Activated CD8-positive, alpha-beta T cell treated with anti-CD3 and anti-CD28 coated beads for 36 hours (primary cell): ENCODE measurements at places on chromosomes 2 and 18.

DNA sequence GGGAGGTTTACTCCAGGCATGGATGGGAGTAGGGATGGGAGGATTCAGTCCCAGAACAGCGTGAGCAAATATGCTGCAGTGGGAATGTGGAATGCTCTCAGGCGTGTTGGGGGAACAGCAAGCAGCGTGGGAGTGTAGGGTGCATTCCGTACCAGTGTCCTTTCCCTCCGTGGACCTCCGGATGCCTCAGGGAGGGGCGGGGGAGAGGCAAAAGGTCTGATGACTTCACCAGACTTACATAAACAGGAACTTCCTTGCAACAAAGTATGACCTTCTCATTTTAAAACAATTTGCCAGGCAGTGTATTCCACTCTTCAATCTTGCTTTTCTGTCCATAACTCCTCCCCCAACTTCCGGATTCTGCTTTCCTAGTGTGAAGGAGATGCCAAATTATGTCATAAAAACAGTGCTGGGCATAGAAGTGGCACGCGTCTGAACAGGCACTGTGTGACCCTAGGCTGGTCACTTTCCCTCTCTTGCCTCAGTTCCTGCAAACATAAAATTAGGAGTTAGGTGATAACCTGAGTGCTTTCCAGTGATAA lies 36.9 kb downstream of the RPL37A start:
- peak; percentile 4 for DNase-seq

DNA sequence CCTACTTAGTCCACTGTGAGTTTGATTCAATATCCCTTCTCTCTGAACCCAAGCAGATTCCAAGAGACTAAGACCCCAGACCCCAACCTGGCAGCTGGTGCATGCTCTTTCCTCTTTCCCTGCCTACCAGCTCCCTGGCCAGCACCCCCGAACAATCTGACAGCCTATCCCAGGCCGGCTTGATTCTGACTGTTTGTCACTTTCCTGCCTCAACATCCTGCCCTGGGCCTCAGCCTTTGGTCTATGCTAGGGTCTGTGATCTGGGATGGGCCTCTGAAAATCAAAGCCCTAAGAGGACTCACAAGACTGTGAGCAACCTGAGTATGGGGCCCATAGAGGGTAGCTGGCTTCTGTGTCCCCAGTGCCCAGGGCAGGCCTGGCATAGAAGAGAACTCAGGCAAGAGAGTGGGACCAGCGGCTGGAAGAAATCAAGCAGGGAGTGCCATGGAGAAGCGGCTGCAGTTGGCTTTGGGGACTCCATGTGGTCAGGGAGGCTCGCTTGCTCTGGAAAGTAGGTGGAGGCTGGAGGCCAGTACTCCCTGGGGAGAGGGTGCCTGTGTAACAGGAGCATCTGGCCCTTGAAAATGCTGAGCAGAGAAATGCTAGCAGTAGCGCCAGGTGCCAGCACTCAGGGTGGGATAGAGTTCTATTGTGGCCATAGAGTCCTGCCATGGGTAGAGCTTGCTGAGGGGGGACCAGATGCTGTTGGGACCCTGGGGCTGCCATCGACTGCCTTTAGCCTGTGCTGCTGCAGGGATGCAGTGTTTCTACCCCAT lies 343.9 kb downstream of the DYSF start:
- DNase-seq = no peak

- DNase-seq = no peak
These were observed 10.4 kb upstream of the KCNE4 start for GRCh38 chr2:223041527-223042109.

DNA sequence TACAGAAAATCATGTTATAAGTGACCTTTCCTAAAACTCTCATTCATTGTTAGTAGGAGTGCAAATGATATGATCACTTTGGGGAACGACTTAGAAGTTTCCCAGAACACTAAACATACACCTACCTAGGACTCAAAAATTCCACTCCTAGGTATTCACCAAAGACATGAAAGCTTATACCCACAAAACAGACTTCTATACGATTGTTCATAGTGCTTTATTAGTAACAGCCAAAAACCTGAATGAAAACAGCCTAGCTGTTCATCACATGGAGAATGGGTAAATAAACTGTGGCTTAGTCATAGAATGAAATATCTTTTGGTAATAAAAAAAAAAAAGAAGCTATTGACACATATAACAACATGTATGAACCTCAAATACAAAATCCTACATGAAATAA lies 8.8 kb downstream of the NOL10 start:
- DNase-seq = no peak

DNA sequence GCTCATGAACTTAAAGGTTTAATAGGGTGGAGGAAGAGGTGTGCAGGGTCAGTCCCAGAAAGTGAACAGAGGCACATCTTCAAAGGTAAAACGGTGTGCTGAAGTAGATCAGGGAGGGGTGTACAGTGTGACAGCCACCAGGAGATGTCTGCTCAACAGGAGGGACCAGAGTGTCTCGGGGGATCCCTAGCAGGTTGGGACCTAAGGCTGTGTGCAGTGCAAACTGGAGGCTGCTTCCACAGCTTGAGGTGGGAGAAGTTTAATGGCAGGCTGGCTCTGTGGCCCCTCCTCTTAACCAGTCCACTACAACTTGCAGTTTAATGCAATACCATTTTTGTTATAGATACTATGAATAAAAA lies 33.2 kb downstream of the PLA2R1 start:
- DNase-seq = no peak

- no peak for DNase-seq
These were observed 36.5 kb downstream of the PSMD14 start for GRCh38 chr2:161344692-161345091.

- DNase-seq = no peak
These were observed 324.6 kb upstream of the RND3 start for GRCh38 chr2:150812066-150812465.

GRCh38 chr2:51027968-51028367 lies 4.0 kb downstream of the NRXN1 start:
- no peak for DNase-seq
